ENCODE measurements at places on chromosomes 3 and 15. TPM values are rescaled to one million over a fixed set of nuclear protein-coding genes. Genes with fewer than 3 reads are reported as not detected.

Gene NANOGP8
- total RNA-seq: not detected

Gene ZCWPW2
- 1.7 TPM for total RNA-seq

DNA sequence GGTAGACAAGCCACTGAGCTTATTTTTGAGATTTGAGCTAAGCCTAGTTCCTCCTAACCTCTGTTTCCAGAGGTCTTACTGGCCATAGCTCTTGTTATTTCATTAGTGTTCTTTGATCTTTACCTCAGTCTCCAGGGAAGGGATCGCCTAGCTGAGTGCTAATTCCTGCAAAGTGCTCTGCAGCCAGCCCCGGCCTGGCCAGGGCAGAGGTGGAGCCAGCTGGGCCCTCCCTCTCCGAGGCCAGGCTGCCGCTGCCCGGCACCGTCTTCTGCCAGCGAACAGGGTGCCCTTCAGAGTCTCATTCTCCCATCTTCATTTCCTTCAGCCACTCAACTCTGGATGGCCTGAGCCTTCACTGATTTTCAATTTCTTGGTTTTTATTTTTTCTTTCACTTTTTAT lies 19.7 kb downstream of the FAN1 start:
- H3K27ac ChIP-seq: peak overlapping the region; percentile 13
- no peak overlapping the region for H3K4me3 ChIP-seq
- no peaks in the 10 kb centered on the region for H3K4me1 ChIP-seq

- H3K4me3 ChIP-seq: no peak overlapping the region
- no peaks in the 10 kb centered on the region for H3K27me3 ChIP-seq
- H3K36me3 ChIP-seq: no peaks in the 10 kb centered on the region
- no peak for DNase-seq
- no peak overlapping the region for H3K27ac ChIP-seq
Measured at GRCh38 chr15:29272219-29272618, 2.6 kb upstream of the NSMCE3 start.

DNA sequence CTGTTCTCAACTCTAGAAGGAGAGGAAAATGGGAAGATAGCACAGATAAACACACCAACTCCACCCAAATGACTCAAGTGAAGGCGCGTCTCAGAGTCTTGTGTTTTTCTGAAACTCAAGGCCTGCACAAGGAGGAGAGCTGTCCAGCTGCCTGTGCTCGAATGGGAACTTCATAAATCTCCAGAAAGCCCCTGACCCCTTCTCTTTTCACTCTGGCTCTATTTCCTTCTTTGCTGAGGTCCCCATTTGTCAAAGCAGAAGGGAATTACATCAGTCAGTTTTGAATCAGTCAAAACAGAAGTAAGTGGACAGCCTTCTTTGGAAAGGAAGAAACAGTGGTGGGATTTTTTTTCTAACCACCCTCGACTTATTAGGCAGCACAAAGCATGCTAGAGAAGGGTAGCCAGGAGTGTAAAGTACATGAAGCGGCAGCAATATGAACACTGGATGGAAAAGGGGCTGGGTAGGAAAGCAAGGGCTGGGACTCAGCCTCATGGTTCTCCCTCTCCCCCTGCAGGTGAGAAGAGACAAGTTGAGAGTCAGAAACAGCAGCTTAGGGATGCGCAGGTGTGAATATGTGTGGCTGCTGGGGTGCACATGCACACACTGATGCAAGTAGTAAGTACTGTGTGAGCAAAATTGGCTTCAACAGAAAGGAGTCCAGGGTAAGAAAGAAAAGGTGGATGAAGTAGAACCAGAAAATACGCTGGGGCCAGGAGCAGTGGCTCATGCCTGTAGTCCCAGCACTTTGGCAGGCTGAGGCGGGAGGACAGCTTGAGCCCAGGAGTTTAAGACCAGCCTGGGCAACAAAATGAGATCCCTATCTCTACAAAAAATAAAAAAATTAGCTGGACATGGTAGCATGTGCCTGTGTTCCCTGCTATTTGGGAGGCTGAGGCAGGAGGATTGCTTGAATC lies 36.6 kb upstream of the MAGEF1 start:
- no peak overlapping the region for H3K4me3 ChIP-seq
- no peaks in the 10 kb centered on the region for H3K36me3 ChIP-seq
- H3K27ac ChIP-seq: no peak overlapping the region
- DNase-seq: no peak
- H3K27me3 ChIP-seq: no peaks in the 10 kb centered on the region
- no peaks in the 10 kb centered on the region for H3K4me1 ChIP-seq

DNA sequence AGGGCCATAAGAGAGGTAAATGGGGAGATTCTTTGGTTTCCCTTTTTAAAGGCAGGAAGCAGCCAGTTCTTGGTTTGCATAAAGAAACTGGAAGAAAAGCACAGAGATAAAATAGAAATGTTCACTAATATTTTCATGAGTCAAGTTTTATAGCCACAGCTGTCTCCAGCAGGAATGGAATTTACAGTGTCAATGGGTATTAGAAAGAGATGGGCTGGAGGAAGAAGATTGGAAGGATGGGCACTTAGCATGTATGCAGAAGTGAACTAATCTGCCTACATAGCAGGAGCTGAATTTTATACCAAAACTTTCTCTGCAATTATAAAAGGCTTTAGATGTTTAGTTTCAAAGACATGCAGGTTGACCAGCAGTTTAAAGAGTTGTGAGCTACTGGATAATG lies 521.9 kb upstream of the GOLIM4 start:
- no peak for DNase-seq
- H3K36me3 ChIP-seq: no peaks in the 10 kb centered on the region
- no peak overlapping the region for H3K4me3 ChIP-seq
- no peaks in the 10 kb centered on the region for H3K4me1 ChIP-seq

DNA sequence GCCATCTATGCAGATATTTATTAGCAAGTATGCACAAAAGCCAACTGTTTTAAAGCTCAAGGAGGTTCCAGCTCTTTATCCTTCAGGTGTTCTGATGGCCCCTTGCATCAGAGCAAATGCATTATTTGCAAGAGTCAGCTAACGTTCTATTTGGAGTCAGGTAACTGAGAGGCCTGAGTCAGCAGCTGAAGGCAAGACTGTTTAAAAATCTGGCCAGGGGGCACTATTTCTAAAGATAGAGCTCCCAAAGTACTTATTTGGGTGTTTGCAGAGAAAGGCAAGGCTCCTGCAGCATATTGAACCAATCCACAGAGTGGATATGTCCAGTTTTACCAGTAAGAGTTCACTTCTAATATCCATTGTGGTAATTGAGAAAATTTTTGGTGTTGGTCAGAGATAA lies 146.1 kb downstream of the LRTM1 start:
- H3K4me3 ChIP-seq: no peak overlapping the region
- no peaks in the 10 kb centered on the region for H3K36me3 ChIP-seq
- no peaks in the 10 kb centered on the region for H3K27me3 ChIP-seq
- no peaks in the 10 kb centered on the region for H3K4me1 ChIP-seq
- H3K27ac ChIP-seq: no peak overlapping the region

DNA sequence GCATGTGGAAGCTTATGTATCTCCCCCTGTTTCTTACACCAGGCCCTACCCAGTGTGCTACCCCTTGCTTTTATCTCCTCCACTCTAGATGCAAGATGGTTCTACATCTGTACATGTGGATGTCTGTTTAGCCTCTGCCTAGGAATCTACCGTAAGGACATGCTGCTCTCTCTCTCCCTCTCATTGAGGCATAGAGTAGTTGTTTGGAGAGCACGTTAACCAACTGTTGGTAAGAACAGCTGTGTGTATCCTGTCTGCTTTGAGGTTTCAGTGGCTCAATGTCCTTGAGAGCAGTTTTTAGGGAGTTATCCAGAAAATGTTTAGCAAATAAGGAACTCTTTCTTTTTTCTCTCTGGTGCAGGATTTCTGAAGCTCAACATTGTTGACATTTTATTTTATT lies 152.8 kb downstream of the DNAJB8 start:
- no peak for DNase-seq
- H3K27me3 ChIP-seq: no peaks in the 10 kb centered on the region
- no peak overlapping the region for H3K27ac ChIP-seq
- peaks cover 12% of the 10 kb centered on the region for H3K4me1 ChIP-seq

GRCh38 chr15:58284293-58284692 lies 146.1 kb downstream of the AQP9 start:
- no peak overlapping the region for H3K27ac ChIP-seq
- H3K27me3 ChIP-seq: no peaks in the 10 kb centered on the region
- no peaks in the 10 kb centered on the region for H3K36me3 ChIP-seq
- H3K4me3 ChIP-seq: no peak overlapping the region
- DNase-seq: no peak

- no peak for DNase-seq
- no peak overlapping the region for H3K4me3 ChIP-seq
- no peaks in the 10 kb centered on the region for H3K27me3 ChIP-seq
- no peak overlapping the region for H3K27ac ChIP-seq
- no peaks in the 10 kb centered on the region for H3K36me3 ChIP-seq
Measured at GRCh38 chr3:8532251-8532871, 30.7 kb downstream of the LMCD1 start.

DNA sequence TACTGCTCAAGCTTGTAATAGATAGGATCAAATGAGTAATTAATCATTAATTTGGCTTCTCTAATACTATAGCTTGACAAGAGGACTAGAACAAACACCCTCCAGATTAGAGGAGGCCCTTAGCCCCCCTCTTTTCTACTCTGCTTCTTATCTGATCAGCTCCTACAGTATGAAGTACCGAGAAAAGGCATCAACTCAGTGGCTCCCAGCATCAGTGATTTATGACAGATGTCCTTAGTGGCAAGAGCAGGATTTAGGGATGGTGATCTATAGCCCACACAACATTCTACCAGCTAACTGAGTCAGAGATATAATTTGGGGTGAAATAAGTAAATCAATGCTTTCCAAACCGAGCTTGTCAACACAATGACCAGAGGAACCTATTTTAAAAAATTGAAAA lies 541.1 kb downstream of the NLGN1 start:
- H3K27me3 ChIP-seq: no peaks in the 10 kb centered on the region
- no peaks in the 10 kb centered on the region for H3K4me1 ChIP-seq
- no peak overlapping the region for H3K27ac ChIP-seq

Data from prostate gland (tissue), 2 donors.